Lower leg skin (tissue), 4 donors: ENCODE measurements at places on chromosomes 3 and 15.

DNA sequence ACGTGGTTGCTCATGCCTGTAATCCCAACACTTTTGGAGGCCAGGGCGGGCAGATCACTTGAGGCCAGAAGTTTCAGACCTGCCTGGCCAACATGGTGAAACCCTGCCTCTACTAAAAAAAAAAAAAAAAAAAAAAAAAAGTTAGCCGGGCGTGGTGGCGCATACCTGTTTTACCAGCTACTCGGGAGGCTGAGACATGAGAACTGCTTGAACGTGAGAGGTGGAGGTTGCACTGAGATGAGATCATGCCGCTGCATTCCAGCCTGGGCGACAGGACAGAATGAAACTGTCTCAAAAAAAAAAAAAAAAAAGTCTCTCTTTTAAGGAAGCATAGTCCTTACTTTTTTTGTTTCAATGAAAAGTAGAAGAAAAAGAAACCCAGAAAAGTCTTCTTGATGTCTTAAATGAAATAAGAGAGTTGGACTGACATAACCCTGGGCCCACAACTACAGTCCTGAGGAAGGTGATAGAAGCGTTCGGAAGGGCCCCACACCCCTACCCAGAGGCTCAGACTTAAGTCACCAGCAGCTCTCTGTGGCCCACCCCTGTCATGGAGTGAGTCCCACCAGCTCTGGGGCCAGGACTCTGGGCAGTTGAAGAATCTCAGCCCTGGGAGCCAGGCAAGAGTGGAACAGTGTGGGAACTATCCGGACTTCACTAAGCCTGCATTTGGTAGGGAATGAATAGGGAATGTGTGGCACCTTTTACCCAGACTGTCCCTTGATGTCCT is 2.6 kb downstream of the NME9 start:
- DNase-seq, result no peak

DNA sequence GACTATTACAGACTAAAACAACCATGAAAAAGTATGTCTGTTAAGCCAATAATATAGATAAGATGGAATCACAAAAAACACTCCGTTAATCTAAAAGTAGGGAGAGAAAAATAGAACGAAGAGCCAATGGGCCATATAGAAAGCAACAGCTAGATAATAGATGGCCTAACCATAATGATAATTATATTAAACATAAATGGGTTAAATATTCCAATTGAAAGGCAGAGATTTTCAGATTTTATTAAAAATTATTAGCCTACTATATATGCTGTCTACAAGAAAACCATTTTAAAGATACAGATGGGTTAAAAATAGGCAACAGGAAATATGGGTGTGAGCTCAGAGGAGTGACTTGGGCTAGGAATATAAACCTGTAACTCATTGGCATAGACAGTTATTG is 76.3 kb downstream of the ATP8B4 start:
- DNase-seq, result no peak

DNA sequence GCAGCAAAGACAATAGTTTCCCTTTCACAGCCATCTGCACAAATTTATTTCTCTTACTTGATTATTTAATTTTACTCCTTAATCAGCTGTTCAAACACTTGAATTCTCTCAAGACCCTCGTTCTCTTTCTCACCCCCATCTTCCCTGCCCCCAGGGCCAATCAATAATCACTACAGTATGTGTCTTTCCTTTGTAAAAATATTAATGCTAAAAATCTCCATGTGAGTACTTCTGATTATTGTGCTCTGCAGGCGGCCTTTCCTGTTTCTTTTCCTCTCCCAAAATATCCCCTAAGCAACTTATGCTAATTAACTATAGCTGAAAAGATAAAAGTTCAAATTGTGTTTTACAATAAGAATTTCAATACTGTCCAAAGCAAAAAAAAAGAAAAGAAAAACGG is 617.0 kb upstream of the CBLB start:
- no peak for DNase-seq

- DNase-seq, result no peak
Observed at GRCh38 chr3:106193876-106194275, 325.1 kb upstream of the CBLB start.

DNA sequence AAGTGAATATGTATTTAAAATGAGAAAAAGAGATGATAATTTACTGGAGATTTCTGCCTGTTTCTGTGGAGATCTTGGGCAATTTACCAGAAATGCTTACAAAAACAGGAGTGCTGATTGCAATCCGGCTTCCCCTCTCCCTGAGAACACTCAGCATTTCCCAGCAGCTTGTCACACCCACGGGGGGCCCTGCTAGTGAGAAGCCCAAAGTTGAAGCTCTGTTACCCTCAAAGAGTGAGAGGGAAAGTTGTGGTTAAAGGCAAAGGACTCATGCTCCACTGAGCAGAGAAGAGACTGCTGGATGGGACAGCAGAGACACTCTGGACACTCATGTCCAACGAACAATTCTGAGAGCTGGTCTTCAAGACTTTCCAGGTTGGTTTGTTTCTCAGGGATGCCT is 2.9 kb downstream of the MCTP2 start:
- no peak for DNase-seq
